Hematopoietic multipotent progenitor cell treated with erythropoietin and hydrocortisone succinate and interleukin-3 and kit ligand, for 4 days (in vitro differentiated cells): ENCODE measurements at places on chromosomes 1 and 21.

DNA sequence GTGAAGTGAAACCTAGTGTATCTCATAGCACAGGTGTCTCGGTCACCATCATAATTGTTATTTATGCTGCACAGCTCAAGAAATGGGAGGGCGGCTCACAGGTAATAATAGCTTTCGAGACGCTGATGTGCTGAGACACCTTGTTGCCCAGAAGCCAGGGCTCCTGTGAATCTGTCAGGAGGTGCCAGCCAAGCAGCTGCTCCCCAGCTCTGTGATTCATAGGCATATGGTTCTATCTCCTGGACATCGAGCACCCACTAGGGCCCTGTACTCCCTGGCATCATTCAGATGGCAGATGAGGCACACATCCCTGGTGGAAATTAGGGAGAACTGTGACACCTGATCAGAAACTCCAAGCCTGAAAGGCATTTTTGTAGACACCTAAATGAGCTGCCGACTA, 53.5 kb downstream of the SYT6 start:
- DNase-seq: no peak

- DNase-seq: no peak
Observed at GRCh38 chr1:239361403-239361802, 25.0 kb upstream of the CHRM3 start.

DNA sequence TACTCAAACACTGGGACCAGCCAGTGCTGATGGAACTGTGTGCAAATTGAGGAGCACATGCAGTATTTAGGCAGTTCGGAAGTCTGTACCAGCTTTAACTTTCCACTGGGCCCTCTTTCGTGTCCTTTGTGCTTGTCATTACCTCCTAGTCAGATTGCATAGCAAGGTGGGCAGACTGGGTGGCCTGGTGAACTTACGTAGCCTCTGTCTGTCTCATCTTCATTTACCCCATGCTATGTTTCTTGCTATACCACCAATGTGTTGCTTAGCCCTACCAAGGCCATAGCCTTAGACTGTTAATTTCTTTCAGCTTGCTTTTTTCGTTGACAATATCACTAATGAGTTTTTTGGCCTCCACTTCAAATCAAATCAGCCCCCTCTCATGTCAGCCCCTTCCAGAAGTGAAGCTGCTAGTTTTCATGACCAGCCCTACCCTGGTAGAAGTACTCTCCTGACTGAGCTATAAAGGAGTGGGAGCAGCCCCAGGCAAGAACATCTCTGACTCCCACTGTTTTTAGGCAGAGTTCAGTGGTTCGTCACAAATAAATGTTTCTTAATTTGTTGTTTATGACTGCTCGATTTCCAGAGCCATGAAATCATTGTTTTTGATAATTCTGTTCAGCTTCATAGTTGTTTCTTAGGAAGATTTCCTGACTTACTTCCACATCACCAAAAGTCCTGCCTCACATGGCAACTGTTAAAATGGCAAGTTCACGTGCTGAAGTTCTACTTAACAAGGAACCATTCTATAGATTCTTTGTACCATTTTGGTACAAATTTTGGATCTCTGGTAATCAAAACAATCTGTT, 19.3 kb downstream of the PRKACB start:
- no peak for DNase-seq

DNA sequence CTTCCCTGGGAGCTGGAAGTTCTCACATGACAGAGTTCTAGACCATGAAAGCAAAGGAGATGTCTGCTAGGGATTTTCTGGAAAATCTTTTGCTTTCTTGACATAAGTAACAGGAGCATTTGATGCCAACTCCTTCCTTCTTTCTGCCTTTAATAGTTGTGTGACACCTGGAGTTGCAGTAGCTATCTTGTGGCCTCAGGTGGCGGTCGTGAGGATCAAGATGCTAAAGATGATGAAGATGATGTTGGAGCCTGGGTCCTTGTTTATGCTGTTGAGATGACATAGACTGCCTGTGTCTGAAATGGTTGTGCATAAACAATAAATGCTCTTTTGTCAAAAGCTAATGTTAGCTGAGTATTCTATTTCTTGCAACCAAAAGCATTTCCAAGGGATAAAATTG, 32.7 kb upstream of the KIRREL1 start:
- DNase-seq: no peak

DNA sequence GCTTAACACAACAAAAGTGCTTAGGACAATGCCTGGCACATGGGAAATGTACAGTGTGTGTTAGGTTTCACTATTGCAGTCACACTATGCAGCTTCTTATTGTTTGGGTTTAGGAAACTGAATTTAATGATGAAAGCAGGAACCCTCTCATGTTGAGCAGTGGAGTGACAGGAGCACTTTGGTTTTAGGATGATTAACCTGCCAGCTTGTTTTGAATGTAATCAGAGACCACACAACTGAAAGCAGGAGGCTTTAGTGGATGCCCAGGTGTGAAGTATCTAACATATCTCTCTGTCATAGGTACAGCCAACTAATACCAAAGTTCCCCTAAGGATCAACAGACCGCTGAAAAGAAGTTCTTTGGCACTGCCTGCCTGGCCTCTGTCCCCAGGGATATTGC, 406.9 kb upstream of the USP24 start:
- DNase-seq: no peak

GRCh38 chr1:230068952-230069684, 2.1 kb downstream of the GALNT2 start:
- DNase-seq: peak; percentile 58

- no peak for DNase-seq
Observed at GRCh38 chr1:203607533-203607873, 19.1 kb upstream of the ATP2B4 start.

- no peak for DNase-seq
Observed at GRCh38 chr1:13913396-13913795, 213.4 kb downstream of the PRDM2 start.

DNA sequence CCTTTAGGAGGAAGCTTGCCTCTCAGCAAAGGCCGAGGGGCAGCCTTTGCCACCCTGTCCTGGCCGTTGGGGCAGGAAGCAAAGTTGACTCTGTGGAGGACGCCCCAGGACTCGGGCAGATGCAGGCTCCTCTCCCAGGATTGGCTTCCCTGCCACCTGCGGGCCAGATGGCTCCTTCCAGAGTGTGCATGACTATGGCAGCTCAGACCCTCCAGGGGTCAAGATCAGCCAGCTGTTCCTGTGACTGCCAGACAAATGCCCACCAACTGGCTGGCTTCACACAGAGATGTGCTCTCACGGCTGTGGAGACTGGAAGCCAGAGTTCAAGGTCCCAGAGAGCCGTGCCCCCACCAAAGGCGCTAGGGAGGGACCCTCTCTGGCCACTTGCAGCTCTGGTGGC, 87.0 kb upstream of the VAMP3 start:
- DNase-seq: no peak

DNA sequence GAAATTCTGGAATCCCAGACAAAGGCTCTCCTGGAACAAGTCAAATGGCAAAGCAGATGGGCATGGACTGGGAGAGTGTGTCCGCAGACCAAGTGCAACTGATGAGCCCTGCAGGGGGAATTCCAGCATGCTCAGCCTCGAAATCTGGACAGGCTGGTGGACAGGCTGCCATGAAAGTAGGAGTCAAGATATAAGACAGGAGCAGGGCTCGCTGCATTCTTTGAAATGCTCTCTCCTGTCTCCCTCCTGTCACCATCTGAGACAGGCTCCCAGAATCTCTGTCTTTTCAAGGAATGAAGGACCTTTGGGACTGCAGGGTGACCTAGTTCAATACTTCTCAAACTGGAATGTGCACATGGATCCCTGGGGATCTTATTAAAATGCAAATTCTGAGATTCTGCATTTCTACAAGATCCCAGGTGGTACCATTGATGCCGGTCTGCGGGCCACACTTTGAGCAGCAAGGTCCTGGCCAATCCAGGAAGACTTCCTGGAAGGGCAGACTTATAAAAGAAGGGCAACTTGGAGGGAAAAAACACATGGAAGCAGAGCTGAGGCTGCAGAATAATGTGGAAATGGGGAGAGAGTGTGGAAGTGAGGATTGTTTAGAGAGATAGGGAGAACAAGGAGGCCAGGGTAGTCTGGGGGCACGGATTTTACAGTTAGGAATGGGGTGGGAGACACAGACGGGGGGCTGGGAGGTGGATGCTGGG, 29.8 kb downstream of the TNNT2 start:
- no peak for DNase-seq

DNA sequence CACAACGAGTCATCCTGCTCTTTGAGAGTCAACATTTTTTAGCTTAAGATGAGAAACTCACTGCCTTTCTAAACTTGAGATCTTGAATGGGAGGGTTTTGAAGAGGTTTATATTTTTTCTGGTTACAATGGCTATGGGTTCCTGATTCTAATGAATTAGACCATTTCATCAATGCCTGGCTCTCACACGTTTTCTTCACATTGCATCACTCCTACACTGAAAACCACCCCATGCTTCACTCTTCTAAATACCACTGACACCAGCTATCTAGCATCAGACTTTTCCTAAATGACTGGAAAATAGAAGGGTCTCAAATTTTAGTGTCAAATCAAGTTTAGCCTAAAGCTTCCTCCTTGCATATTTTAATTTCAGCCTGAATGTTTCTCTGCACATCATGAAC, 606.1 kb upstream of the USP24 start:
- DNase-seq: no peak

- no peak for DNase-seq
Observed at GRCh38 chr1:160058087-160058486, 11.9 kb downstream of the KCNJ10 start.

- DNase-seq: no peak
Observed at GRCh38 chr1:236471653-236472052, 52.1 kb upstream of the LGALS8 start.

DNA sequence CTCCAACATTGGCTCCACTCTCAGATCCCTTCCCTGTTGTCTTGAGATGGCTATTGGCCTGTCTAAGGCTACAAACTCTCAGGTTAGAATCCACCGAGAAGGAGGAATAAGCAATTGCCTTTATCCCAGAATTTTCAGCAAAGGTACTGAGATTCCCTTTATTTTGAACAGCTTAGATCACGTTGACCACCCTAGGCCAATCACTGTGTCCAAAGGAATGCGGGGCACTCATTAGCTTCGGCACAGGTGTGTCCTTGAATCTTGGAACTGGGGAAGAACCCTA, 6.9 kb downstream of the S100A11 start:
- no peak for DNase-seq

DNA sequence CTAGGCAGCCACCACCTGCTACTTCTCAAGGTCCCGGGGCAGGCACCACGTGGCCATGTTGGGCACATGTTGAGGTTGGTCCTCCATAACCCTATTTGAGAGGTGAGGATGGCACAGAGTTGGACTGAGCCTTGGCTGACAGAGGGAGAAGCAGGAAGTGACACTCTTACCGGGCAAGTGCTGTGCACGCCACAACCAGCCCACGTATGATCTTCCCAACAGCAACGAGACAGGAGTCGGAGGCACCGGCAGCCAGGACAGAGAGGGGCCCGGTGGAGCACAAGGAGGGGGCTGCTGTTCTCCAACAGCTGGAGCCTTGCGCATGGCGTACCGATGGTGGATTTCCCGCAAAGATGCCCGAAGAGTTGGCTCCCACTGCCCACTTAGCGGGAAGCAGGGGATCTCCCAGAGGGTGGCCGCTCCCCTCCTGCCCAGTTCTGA, 3.4 kb downstream of the CLEC20A start:
- no peak for DNase-seq

- no peak for DNase-seq
Observed at GRCh38 chr1:68969441-68969840, 472.6 kb upstream of the DEPDC1 start.

DNA sequence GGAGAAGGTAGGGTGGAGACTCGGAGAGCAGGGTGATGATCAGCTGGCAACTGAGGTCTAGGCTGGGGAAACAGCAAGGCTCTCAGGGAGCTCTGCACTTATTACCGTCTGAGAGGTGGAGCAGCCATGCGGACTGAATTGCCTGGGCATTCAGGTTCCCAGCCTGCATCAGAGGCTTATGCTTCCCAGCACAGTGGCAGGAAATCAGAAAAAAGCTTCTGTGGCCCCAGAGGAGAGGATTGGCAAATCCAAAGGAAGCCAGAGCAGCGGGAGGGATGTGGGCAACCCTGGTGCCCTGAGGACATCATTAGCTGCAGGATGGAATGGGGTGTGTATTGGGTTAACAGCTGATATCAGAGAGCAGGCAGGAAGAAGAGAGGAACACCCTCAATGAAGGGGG, 374.1 kb upstream of the POU3F1 start:
- no peak for DNase-seq

GRCh38 chr21:16455978-16456377, 726.2 kb downstream of the USP25 start:
- DNase-seq: no peak

DNA sequence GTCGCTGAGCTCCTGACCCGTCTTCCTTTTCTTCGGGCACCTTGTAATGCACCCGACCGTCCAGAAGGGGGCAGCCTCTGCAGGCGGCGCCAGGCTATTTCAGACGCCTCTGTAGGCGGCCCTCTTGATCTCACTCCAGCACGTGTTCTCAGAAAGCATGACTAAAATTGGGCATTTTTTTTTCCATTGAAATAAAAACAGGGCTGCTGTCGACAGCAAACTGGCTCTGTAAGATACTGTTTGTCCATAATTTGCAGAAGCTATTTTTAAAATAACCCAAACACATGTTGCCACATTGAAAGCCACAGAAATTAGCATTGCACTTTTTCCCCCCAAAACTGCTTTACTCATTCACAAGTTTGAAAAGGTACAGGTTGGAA, 78.0 kb downstream of the STUM start:
- DNase-seq: peak; percentile 89

DNA sequence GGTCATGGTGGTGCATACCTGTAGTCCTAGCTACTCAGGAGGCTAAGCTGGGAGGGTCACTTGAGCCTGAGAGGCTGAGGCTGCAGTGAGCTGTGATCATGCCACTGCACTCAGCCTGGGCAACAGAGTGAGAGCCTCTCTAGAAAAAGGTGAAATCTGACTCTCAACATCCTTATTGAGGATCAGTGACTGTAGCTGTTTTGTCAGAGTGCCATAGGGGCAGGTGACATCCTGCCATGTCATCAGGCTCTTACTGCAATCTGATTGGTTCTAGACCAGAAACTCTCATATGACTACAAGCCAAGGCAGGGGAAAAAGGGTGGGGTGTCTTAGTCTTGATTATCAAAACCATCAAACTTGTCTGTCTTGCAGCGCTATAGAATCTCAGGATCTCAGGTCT, 62.8 kb upstream of the NGF start:
- no peak for DNase-seq

GRCh38 chr1:81230983-81231728, 569.6 kb upstream of the ADGRL2 start:
- DNase-seq: no peak

DNA sequence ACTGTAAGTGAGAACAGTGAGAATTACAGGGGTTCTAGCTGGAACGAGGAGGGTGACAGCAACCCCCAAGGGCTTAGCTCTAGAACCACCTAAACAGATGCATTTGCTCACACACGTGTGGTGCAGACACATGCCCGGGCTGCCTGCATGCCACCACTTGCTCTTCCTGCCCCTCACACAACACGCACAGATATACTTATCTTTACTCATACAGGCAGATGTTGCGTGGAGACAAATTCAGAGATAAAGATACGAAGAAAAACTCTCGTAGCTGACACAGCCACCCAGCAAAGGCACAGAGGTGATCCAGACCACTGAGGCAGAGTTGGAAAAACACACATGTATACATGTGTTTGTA, 13.5 kb downstream of the VANGL1 start:
- peak; percentile 85 for DNase-seq
